Activated CD4-positive, alpha-beta T cell treated with anti-CD3 and anti-CD28 coated beads for 48 hours (primary cell): ENCODE measurements at places on chromosomes 3 and 15.

- no peak for DNase-seq
Observed at GRCh38 chr3:129577366-129577765, 29.1 kb downstream of the PLXND1 start.

DNA sequence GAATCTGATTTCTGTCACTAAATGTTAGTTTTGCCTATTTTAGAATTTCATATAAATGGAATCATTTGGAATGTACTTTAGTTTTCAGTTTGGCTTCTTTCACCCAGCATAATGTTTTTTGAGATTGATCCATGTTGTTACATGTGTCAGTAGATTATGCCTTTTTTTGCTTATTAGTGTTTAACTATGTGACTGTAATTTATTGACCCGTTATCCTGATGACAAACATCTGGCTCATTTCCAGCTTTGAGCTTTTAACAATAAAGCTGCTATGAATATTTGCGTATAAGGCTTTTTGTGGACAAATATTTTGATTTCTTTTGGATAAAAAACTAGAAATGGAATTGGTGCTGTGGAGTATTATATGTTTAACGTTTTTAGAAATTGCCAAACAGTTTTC, 254.5 kb upstream of the CFAP20DC start:
- DNase-seq, result no peak

GRCh38 chr3:88211096-88211890, 61.5 kb downstream of the C3orf38 start:
- no peak for DNase-seq

DNA sequence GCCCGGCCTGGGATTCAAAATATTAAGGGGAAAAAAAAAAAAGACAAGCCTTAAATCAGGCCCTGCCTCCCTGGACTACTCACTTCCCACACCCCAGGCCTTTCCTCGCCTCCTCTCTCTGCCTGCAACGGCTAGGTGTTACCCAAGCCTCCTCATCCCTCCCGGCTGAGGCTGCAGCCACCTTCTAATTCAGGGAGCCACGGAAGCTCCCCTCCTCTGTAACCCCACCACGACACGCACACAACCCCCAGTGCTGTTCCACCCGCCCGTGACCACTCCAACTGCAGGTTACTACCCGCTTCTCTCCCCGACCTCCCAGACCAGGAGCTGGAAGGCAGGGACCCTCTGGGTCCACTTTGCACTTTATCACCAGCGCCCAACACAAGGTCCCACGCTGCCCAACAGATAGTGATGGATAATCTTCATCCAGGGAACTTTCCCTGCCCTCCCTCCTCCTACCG, 936 bp downstream of the KIF7 start:
- no peak for DNase-seq

- no peak for DNase-seq
Observed at GRCh38 chr3:59922192-59922591, 872.4 kb upstream of the CFAP20DC start.

DNA sequence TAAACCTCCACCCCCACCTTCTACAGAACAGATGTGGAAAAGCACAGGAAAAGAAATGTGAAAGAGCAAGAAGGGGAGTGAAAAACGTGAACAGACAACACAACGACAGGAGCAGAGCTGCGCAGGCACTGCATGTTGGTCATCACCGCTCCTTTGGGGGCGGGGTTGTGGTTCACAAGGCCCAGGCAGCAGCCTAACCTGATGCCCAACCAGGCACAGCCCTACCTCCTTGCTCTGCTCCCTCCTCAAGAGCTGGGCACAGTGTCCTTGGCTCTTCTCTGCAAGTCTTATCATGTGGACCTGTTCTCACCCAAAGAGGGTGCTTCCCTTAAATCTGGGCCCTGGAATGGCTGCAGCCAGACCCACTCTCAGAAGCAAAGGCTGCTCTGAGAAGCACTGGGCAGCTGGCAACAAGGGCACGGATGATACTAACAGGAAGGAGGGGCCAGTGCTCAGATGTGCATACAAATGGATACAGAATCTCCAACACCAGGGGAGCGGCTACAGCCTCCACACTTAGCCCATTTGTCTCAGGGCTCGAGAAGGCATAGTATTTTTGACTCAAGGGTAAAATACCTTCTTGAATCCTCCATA, 64.6 kb downstream of the DHX30 start:
- DNase-seq, result no peak

- DNase-seq, result no peak
Observed at GRCh38 chr15:80159811-80160569, 7.2 kb downstream of the FAH start.

DNA sequence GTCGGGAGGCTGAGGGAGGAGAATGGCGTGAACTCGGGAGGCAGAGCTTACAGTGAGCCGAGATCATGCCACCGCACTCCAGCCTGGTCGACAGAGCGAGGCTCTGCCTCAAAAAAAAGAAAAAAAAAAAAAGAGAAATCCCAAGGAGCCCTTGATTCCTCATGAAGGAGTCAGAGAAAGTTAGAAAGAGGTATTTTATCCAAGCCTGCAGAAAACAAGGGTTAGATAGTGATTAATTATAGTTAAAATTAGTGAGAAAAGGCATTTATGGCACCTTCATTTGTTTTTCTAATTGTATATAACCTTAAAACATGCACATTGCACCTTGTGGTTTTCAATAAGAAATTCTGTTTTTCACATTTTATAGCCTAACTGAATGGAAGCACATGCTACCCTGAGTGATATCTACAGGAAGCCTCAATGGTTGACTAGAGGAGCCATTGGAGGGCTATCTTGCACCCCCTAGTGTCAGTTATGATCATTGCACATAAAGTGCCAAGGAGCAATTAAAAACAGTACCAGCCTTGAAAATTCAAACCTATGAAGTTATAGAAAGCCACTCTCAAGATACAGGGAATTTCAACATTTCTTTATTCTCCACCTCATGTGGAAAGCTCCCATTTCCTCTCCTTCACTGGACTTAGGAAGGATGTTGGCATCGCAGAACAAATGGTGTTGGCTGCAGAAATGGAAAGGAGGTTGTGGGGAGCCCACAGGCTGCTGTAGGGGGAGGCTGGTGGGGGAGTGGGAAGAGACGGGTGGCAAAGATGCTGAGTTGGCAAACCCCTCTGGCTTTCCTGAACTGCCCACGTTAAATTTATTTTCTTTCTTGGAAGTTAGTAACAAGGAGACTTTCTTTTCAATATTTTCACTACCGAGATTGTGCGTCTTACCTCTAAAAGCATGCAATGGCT, 48.5 kb downstream of the ITGA11 start:
- DNase-seq, result peak; percentile 54

DNA sequence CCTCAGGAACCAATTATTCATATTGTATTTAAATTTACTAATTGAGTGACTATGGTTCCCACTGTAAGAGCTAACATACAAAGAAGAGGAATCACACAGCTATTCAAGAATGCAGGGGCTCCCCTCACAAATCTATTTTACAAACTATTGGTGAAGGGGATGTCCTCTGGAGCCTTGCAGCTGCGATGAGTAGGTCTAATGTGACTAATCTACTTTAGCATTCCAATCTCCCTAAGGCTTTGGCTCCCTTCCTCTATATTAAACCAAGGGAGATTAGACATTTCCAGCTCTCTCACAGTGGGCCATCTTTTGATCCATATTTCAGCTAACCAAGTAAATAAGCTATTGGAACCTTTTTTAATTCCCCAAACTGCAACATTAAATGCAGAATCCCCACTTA, 514.2 kb upstream of the BCHE start:
- no peak for DNase-seq

GRCh38 chr15:66097151-66098021, 156.2 kb downstream of the MEGF11 start:
- DNase-seq, result no peak

DNA sequence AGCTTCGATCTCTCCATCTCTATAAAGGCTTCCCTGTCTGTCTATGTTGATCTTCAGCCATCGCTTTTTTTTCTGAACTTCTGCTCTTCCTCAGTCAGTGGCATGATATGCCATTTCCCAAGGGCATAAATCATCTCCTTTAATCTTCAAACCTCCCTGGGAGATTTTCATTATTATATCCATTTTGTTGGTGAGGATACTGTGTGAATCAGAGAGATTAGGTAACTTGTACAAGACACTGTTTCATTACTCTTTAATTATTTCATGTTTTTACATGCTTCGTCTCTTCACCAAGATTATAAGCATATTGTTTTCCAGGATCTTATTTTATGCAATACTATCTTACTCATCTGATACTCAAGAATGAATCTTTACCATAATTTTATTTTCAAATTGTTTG, 124.8 kb upstream of the ATP11B start:
- DNase-seq, result no peak

GRCh38 chr15:85611361-85611760, 183.4 kb downstream of the KLHL25 start:
- no peak for DNase-seq

GRCh38 chr15:78761020-78761419, 50.2 kb downstream of the ADAMTS7 start:
- DNase-seq, result no peak

DNA sequence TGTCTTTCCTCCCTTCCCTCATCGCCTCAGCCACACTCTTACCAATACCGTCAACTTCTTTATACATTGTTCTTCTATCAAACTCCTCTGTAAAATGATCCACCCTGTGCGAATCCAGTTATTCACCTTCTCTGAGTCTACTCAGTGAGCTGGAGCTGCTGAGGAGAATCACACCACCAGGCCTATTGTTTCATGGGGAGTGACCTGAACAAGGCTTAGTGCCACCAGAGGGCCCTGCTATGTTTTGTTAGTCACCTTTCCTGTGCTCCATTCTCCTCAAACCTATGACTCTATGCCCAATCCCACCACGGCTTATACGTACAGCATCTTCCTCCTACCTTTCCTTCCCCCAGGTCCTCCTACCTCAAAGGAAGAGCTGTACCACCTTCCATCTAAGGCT, 50.4 kb upstream of the MED12L start:
- no peak for DNase-seq

DNA sequence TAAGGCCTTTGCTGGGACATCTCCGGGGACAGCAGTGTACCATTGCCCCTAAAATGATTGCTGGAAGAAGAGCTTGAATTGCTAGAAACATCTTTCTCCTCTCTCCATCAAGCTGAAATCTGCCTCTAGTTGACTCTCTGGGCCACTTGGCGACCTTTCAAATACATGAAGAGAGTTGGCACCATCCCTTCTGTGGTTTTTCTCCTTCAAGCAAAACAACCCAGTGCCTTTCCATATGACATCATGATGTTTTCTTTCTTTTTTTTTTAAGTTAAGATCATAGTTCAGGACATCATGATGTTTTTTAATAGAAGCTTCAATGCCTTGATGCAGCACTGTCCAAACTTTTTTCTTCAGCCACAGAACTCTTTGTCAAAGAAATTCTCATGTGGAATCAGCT, 144.0 kb upstream of the PTPRG start:
- no peak for DNase-seq

- no peak for DNase-seq
Observed at GRCh38 chr3:160999274-160999673, 105.9 kb downstream of the B3GALNT1 start.

- DNase-seq, result no peak
Observed at GRCh38 chr15:50145451-50145872, 26.4 kb upstream of the ATP8B4 start.

DNA sequence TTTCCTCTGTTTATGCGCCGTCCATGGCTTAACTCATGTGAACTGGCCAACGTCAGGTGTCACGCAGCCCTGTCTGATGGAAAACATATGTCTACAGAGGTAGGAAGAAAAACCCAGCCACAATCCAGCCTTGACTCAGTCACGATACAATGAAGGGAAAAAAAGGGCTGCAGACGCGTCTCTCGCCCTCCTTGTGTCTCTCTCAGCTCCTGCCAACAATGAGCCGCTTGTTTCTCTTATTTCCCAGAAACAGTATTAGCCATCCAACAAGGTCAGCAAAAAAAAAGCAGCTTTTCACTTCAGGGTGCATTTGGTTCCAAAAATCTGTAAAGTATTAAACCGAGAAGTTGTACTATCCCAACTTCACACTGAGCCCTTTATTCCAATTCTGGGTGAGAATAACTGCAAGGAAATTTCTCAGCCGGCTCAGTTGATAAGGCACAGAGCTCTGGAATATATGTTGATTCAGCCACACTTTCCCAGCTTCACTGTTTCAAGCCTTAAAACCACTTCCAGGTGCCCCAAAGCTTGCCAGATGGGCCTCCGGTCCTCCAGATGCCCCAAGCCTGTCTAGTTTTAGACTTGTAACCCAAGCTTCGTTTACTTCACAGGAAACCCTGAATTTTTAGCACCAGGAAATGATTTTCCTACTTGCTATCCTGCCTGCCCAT, 79.4 kb downstream of the TM4SF4 start:
- no peak for DNase-seq

- no peak for DNase-seq
Observed at GRCh38 chr3:171873580-171873979, 30.4 kb downstream of the TMEM212 start.
